Muscle of arm (tissue), 14 donors: ENCODE measurements at places on chromosomes 11 and 22.

DNA sequence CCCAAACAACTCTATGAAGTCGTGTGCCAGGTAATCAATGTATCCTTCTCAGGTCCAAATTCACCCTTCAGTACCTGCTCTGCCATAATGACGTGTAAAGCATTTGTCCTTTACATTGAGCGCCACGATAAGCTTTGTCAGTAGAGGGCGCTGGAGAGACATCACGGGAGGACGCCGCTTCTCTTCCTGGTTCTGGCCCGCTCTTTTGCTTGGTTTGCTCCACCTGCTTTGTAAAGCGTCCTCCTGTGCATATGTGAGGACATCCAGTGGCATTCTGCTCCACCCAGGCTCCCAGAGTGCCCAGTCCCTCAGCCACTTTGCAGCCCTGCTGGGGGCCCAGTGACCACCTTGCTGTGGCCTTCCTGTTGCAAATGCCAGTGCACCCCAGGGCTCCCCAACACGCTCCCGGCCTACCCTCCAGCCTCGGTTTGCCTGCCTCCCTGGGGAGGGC lies 61.1 kb downstream of the WT1 start:
- no peak for DNase-seq

GRCh38 chr11:120330045-120330444 lies 4.9 kb downstream of the TLCD5 start:
- DNase-seq, result no peak

- no peak for DNase-seq
Observed at GRCh38 chr22:26894766-26895485, 237.5 kb downstream of the MIAT start.

GRCh38 chr11:57207168-57207567 lies 25.4 kb downstream of the LRRC55 start:
- DNase-seq, result no peak

- DNase-seq, result no peak
Observed at GRCh38 chr11:93478841-93479240, 64.3 kb downstream of the SMCO4 start.

DNA sequence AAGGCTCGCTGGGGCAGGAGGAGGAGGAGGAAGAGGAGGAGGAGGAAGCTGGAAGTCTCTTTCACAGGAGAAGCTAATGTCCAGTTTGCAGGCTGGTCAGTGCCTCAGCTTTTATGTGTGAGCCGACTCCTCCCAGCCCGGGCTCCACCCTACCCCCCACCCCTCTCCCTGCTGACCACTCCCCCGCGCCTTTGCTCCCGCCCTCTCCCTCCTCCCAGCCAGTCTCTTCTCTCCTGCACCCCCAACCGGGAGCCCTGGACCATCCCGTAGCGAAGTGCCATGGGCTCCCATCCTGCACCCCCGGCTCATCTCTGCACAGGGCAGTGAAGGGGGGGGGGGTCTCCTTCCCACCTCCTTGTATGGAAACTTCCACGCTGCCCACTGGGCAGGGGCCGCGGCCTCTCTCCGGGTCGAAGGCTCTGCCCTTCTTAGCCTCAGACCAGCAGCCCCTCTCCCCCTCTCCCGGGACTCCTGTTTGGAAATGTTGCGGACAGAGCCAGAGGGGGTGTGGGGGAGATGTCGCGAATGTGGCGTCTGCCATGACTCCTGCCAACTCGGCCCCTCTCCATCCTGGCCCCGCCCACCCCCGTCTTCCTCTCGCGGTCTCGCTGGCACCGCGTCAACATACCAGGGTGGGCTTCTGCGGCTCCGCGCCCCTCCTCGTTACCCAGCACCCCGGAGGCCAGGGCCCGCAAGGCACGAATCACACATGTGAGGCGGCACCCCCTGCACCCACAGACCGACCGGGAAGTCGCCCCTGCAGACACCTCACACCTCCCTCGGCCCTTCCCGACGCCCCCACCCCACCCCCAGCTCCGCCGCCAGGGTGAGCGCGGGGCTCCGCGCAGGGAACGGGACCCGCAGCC lies 1.8 kb downstream of the IGF2 start:
- DNase-seq, result peak; percentile 88
